CD4-positive, alpha-beta T cell (primary cell): ENCODE measurements at places on chromosomes 12 and 14.

GRCh38 chr14:23894362-23895052, 59.1 kb upstream of the DHRS4 start:
- DNase-seq: no peak

GRCh38 chr12:111642681-111643426, 42.9 kb downstream of the BRAP start:
- DNase-seq: no peak

DNA sequence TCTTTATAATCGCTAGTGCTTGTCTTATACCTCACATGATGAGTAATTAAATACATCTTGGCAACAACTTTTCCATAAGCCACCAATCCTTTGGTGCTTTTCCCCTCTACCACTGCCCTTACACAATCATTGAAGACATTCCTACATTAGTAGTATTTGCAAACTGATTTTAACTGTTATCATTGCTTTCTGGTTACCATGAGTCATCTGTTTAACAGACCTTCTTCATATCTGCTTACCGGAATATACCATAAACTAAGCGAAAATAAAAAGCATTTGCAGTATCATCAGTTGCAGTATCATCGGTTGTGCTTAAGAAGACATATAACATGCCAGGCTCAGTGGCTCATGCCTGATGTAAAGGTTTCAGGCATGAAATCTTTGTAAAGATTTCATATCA, 54.8 kb upstream of the PLEKHA5 start:
- DNase-seq: no peak

- no peak for DNase-seq
These were observed 1.2 kb downstream of the KIF26A start for GRCh38 chr14:104139460-104140212.

DNA sequence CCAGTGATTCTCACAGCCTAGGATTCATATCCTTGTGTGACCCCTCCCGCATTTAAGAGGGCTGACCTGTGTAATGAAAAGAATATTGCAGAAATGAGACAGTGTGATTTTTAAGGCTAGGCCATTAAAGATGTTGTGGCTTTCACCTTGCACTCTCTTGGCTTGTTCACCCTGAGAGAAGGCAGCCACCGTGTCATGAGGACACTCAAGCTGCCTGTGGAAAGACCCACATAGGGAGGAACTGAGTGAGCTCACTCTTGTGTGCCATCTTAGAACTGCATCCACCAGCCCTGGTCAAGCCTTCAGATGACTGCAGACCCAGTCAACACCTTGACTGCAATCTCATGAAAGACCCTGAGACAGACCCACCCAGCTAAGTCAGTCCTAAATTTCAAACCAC, 46.3 kb upstream of the TMPO start:
- DNase-seq: no peak

DNA sequence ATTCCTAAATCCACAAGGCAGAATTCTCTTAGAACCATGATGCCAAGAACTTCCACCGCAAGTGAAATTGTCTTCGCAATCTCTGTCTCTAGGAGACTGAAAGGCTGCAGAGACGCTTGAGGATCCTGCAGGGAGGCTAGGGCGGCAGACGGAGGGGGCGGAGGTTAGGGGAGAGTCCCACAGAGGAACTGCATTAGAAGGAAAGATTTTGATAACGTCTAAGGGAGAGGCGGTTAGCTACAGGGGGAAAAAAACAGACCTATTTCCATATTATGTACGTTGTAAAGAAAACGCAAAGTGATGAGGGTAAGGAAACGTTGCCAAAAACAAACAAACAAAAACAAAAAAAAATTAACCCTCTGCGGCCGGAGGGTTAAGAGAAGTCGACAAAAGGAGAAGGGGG, 595 bp downstream of the KLHL28 start:
- DNase-seq: peak; percentile 28

- DNase-seq: no peak
These were observed 18.3 kb downstream of the AEBP2 start for GRCh38 chr12:19457561-19457960.

- no peak for DNase-seq
These were observed 46.3 kb downstream of the NTS start for GRCh38 chr12:85920324-85920947.

- no peak for DNase-seq
These were observed 239.1 kb downstream of the VRK1 start for GRCh38 chr14:97036086-97036852.

DNA sequence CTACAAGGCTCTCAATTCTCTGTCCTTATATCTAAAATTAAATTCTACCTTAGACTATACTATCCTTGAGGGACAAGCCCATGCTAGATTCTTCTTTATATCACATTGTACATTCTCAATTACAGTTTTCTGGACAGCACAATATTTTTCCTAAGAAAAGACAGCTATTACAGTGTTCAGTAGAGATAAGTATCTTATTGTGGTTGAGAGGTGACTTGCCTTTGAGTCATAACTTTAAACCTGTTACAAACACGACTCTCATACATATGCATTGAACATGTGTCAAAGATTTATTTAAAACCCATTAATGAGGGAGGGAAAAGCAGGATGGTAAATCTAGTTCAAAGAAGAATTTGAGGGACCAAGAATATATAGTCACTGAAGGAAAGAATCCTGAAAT, 61.1 kb downstream of the TPH2 start:
- DNase-seq: no peak

DNA sequence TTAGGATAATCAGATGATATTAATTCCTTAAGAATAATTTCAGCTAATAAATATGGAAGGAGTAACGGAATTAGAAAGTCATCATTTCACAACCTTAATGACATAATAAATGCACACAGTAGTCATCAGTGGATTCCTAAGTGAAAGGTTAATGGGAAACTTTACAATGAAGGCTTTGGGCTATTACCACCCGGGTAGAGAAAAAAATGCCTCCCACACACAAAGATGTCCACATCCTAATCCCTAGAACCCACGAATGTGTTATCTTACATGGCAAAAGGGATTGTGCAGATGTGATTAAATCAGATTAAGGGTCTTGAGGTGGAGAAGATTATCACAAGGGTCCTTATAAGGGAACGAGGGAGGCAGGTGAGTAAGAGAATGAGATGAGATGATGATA, 5.6 kb downstream of the TMED10 start:
- no peak for DNase-seq

GRCh38 chr12:106248312-106248845, 559 bp upstream of the CKAP4 start:
- peak; percentile 4 for DNase-seq

DNA sequence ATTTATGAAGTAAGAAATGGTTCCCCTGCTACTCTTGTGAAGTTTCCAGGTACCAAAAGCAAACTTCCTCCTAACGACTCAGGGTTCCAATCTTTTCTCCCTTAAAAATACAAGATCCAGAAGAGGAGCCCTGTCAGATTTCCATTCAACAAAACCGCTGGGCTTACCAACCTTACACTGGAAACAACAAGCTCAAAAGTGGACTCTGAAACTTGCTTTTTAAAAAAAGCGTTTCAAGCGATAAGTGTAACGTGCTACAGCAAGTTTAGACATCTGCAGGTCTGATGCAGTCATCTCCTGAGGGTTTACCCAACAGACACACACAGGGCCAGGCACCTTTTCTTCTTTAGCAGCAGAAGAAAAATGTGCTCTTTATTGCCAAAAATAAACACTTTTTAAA, 6.9 kb upstream of the CREBL2 start:
- DNase-seq: no peak

GRCh38 chr14:27608377-27608776, 1010.5 kb upstream of the NOVA1 start:
- no peak for DNase-seq

DNA sequence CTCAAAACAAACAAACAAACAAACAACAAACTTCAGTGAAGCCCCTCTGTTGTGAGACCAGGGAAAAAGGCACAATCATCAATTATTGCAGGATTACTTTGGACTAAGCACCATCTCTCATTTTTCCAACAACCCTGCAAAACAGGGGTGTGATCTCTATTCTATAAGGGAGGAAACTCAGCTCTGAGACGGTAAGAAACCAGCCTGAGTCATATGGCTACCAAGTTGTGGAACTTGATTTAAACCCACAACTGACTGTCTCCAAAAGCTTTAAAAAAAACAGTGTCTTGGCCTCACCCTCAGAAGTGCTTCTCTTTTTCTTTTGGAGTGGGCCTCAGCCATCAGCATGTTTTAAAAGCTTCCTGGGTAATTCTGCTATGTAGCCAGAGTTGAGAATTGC, 49.8 kb downstream of the RIN3 start:
- no peak for DNase-seq

GRCh38 chr12:123034865-123035264, 54.4 kb downstream of the ARL6IP4 start:
- DNase-seq: no peak

- no peak for DNase-seq
These were observed 78.3 kb upstream of the ATF1 start for GRCh38 chr12:50685641-50686040.

- no peak for DNase-seq
These were observed 150.4 kb downstream of the CALM1 start for GRCh38 chr14:90547250-90547649.

- DNase-seq: no peak
These were observed 119.7 kb upstream of the DNM1L start for GRCh38 chr12:32559434-32559833.

DNA sequence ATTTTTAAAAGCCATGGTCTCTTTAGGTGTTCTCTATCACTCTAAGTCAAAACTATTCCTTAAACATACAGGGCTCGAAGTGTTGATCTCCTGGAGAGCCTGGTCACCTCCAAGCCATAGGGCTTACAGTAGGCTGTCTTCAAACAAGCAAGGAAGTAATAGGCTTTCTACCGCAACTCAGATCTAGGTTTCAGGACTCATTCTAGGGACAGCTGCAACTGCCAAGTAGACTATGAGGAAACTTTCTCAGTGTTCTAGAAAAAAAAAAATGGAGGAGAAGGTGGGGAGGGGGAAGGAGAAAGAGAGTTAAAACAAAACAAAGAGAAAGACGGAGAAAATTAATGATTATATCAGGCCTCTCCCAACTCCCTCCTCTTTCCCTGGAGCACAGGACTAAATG, 106.9 kb upstream of the ETV6 start:
- DNase-seq: no peak

DNA sequence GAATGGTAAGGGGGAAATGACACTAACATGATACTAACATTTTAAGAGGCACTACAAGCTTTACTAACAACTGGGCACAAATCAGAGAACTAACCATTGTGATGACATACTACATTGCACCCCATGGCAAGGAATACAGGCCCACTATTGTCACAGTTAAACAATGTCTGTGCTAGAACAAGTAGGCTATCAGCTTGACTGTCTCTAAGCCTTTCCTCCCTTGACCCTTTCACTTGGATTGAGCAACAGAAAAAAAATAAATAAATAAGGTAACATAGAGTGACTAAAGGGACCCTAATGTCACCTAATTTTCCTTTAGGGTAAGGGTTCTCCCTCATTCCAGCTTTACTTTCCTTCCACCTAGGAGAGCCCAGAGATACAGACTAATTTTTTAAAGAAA, 4.4 kb downstream of the SLC38A2 start:
- DNase-seq: no peak

GRCh38 chr12:93638095-93638494, 39.1 kb upstream of the CRADD start:
- no peak for DNase-seq

- DNase-seq: no peak
These were observed 117.3 kb upstream of the OVCH1 start for GRCh38 chr12:29614694-29615325.

GRCh38 chr12:96872961-96873360, 34.1 kb upstream of the NEDD1 start:
- no peak for DNase-seq

- no peak for DNase-seq
These were observed 45.8 kb upstream of the POC1B start for GRCh38 chr12:89571491-89572195.

GRCh38 chr14:54102051-54102456, 145.4 kb upstream of the BMP4 start:
- DNase-seq: no peak

GRCh38 chr12:2145433-2145998, 92.7 kb downstream of the CACNA1C start:
- DNase-seq: no peak

DNA sequence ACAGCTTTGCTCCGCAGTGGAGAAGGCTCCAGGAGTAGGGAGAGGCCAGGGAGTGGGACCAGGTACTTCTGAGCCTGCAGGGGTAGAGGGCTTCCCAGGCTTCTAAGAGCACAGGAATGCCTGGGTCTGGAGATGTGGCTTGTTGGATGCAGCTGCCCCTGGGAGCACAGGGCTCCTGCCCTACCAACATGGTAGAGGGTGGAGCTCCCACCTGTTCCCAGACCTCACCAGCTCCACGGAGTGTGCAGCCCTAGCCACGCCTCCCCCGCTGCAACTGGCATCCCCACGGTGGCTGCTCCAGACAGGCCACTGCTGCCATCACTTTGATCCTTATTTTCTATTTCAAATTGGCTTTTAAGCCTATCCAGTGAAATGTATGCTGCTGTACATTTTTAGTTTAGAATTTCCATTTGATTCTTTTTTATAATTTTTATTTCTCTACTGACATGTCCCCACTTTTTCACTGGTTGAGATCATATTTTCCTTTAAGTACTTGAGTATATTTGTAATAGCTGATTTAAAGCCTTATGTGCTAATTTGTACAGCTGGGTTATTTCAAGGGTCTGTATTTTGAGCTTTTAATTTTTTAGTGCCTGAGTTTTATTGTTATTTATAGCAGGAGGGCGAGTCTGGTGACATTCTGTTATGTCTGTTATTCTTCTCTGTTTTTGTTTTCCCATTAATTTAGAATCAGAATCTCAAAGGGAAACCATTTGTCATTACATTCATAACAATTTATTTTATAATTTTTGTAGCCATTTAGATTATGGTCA, 78.0 kb downstream of the DERA start:
- DNase-seq: no peak

GRCh38 chr12:30278401-30278800, 417.3 kb downstream of the IPO8 start:
- DNase-seq: no peak

- DNase-seq: peak; percentile 54
These were observed 630 bp downstream of the FOS start for GRCh38 chr14:75279153-75279762.

- no peak for DNase-seq
These were observed 25.3 kb upstream of the FAM181A start for GRCh38 chr14:93901813-93902212.

- peak; percentile 51 for DNase-seq
These were observed 342.7 kb downstream of the CACNA1C start for GRCh38 chr12:2395354-2395977.

DNA sequence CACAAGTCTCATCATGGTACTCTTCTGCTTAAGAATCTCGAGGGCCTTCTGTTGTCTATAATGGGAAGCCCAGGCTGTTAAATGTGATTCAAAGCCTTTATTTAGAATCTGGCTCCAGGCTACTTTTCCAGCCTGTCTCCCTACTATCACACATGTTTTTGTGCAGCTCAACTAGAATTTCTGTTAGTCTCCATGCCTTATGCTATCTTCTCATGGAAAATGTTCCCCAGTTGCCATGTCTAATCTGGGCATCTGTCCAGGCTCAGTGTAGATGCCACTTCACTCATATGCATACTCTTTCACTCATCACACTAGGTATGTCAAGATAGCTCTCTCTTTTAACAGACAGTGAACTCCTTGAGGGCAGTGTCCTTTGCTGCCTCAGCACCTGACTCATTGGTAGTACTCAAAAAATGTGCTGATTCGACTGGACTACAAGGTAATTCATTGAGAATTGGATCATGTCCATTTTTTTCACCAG, 145.3 kb downstream of the TTLL5 start:
- no peak for DNase-seq

GRCh38 chr12:81468206-81468605, 290.9 kb downstream of the PPFIA2 start:
- DNase-seq: no peak
